Ecto neural progenitor cell (in vitro differentiated cells): ENCODE measurements at places on chromosomes 2 and 18.

- DNase-seq: peak; percentile 89
These were observed 208.0 kb downstream of the TFCP2L1 start for GRCh38 chr2:121076885-121077549.

GRCh38 chr18:49566217-49566770 is 4.4 kb downstream of the LIPG start:
- no peak for DNase-seq

DNA sequence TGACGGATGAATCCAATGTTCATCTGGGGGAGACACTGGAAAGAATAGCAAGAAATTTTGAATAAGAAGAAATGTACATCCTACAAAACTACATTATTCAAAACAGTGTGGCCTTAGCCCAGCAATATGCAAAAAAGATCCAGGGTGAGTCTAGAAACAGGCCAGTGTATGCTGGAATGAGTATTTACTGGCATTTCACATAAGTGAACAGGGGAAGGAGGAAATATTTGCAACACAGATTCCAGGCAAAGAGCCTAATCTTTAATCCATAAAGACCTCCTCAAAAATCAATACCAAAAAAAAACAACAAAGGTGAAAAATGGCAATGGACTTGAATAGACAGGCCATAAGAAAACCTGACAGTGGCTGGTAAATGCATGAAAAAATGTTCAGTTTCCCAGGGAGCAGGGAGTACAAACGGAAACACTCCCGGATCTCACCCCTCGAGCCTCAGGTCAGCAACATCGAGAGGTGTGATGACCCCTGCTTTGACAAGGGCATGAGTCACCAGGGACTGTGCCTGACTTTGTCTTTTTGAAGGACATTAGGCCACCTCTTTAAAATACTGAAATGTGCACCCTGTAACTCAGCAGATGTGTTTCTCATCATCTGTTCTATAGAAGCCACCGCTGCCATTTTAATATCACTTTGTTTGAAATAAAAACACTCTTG is 12.7 kb upstream of the GPC1 start:
- DNase-seq: no peak

GRCh38 chr2:607709-608108 is 69.5 kb downstream of the TMEM18 start:
- DNase-seq: no peak

GRCh38 chr2:16390561-16390960 is 275.1 kb downstream of the CYRIA start:
- no peak for DNase-seq

DNA sequence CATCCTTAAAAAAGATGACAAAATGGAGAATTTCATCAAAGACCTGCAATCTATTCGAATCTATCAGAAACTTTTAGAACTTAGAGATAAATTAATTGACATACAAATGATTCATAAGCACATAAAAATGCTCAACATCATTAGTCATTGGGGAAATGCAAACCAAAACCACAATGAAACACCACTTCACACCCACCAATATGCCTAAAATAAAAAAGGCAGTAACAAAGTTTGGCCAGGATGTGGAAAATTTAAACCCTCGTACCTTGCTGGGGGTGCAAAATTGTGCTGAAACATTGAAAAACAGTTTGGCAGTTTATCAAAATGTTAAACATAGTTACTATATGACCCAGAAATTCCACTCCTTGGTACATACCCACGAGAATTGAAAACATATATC is 11.5 kb upstream of the EIF2AK3 start:
- no peak for DNase-seq

DNA sequence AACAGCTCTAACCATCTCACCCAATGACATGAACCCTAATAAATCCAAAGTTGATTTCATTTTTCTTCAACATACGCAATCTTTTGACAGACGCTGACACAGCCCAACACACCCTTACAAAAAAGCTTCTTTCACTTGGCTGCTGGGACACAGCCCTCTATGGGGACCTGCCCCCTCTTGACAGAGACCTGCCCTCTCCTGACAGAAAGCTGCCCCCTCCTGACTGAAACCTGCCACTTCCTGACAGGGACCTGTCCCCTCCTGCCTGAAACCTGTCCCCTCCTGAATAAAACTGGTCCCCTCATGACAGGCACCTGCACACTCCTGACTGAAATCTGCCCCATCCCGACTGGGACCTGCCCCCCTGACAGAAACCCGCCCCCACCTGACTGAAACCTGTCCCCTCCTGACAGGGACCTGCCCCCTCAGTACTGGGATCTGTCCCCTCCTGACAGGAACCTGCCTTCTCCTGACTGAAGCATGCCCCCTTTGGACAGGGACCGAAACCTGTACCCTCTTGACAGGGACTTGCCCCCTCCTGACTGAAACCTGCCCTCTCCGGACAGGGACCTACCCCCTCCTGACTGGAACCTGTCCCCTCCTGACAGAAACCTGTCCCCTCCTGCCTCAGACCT is 87.9 kb downstream of the PXDN start:
- DNase-seq: no peak

DNA sequence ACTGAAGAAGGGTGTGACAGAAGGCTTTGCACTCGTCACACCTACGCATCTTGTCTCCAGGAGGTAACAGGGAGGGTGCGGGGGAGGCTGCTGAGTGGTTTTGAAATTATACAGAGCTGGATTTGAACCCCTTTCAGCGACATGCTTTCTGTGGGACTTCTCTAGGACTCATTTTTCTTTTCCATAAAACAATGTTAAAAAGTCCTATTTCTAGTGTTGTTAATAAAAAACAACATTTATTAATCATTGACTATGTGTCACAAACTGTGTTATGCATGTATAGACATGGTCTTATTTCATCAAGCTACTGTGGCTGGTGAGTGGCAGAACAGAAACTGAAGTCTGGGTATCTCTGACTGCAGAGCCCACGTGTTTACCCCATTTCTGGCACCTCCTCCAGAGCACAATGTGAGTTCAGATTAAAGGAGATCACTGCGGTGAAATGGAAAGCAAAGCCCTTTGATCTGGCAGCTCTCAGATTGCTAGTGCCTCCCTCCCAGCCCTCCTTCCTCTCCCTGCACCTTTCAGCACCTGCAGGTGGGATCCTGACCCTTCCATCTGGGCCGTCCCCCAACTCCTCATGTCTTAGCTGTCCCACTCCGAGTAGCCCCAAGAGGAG is 315.5 kb upstream of the MYT1L start:
- DNase-seq: no peak

GRCh38 chr2:21001225-21001946 is 42.5 kb downstream of the APOB start:
- no peak for DNase-seq

GRCh38 chr2:241817126-241817820 is 8.3 kb downstream of the NEU4 start:
- peak; percentile 47 for DNase-seq

DNA sequence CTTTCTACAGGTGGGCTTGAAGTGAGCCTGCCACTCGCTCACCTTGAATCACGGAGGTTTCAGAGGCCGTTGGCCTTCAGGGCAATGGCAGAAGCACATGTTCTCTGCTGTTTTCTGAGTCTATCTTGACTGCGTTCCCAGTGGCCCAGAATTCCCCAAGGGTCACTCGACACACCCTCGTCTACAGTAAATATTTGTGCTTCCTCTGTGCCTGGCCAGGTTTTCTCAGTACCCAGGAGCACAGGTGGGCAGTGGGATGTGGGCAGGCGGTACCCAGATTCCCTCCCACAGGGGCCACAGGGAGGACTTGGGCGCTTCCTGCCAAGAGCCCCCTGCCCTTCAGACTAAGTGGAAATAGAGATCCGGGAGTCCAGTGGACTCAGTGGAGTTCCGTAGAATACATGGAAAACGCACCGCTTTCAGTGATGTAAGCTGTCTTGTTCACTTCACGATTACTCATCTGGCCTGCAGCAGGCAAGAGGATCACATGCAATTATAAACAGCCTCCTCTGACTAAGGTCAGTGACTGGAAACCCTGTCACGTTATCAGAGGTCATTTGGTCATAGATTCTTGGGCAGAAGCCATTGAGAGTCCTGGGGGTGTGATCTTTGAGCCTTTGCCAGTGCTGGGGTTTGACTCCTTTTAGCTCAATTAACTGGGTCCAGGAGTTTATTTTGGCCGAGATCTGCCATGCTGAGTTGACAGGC is 179.8 kb downstream of the NEDD4L start:
- no peak for DNase-seq

DNA sequence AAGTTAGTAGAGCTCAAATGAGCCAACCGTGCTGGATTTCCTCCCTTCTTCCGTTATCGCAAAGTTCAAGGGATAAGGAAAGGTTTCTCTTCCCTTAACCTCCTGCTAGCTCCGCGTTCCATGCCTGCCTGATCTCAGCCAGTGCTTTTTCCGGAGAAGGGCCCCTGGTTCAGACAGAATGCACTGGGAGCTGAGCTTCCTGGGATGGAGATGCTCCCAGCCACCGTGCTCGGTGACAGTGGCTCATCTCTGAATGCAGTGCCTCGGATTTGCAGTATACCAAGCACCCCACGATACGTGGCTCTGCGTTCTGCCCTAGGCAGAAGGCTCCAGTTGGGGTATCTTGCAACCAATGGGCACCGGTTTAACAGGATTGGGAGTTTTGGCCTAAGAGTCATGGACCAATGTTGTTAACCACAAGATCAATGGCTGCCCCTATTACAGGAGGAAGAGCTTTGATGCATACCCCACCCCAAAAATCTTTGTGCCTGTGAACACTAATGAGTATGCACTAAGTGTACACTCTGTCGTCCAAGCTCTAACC is 876 bp downstream of the CNTNAP5 start:
- DNase-seq: no peak

- no peak for DNase-seq
These were observed 38.7 kb upstream of the CREB1 start for GRCh38 chr2:207491086-207491485.

DNA sequence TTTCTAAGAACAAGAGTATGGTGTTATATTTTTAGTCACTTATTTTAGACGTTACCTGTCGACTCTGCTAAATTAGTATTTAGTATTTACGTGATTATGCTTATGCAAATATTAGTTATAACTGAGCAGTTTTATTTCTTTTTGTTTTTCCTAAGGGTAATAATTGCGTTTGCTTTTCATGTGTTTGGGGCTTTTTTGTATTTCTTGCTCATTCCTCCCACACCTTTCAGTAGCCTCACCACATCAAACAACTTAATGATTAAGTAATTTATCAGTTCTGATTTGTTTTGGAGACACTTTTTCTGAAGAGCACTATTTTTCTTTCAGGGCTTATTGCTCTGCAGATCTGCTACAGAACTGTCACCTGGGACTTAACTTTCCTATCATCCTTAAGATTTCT is 7.5 kb downstream of the SLC4A1AP start:
- DNase-seq: no peak

GRCh38 chr2:33081691-33082090 is 134.9 kb downstream of the LTBP1 start:
- DNase-seq: no peak

- no peak for DNase-seq
These were observed 76.3 kb upstream of the SEC11C start for GRCh38 chr18:59063300-59063906.

DNA sequence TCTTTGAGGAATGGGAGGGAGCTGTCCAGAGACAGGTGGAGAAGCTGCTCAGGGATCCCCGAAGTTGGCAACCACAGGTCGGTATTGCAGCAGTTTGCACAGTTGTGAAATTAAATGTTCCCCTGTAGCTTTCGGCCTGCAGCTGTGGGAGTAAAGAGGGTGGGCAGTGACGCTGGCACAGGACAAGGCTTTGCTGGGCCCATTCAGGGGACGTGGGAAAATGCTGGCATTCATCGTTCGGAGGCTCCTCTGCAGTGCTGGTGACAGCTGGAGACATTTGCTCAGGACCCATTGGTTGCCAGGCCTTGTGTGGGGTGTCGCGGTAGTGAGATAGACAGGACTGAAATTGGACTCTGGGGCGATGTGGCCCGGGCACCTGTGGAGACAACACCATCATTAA is 173.7 kb downstream of the MYCN start:
- DNase-seq: no peak

- DNase-seq: no peak
These were observed 21.6 kb upstream of the SLC20A1 start for GRCh38 chr2:112623913-112624777.

- DNase-seq: no peak
These were observed 29.5 kb upstream of the CHN1 start for GRCh38 chr2:175034716-175035115.

DNA sequence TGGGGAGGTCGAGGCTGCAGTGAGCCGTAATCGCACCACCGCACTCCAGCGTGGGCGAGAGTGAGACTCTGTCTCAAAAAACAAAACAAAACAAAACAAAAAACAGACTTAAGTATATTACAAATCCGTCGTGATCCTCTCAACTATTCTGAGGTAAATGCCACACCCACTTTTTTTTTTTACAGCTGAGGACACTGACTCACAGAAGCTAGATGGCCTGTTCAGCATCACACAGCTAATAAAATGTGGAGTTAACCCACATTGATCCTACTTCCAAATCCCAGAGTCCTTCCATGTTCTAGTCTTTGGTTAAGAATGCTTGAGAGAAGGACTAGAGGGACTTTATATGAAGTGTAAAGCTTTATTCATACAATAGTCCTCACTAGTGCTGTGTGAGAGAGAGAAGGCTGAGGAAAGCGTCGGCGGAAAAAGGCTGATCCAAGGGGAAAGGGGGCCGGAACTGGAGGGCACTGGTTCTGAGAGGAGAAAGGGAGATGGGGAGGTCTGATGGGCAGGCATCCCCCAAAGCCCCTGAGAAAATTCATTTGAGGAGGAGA is 627 bp downstream of the RNF25 start:
- no peak for DNase-seq

DNA sequence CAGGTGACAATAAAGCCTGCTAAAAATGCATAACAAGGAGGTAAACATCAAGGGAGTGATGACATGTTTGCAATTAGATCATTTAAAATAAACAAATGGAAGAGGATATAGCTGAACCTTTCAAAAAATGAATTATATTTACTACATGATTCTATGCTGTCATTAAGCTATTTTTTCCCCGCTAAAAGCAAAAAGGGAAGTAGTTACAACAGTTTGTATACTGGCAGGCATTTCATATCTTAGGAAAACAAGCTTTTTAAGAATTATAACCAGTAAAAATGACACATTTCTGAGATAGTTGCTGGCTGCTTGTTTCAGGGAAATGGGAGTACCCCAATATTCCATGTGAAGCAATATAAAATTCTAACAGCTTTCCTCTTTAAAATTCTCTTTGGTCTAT is 89.1 kb upstream of the ITGB6 start:
- no peak for DNase-seq

DNA sequence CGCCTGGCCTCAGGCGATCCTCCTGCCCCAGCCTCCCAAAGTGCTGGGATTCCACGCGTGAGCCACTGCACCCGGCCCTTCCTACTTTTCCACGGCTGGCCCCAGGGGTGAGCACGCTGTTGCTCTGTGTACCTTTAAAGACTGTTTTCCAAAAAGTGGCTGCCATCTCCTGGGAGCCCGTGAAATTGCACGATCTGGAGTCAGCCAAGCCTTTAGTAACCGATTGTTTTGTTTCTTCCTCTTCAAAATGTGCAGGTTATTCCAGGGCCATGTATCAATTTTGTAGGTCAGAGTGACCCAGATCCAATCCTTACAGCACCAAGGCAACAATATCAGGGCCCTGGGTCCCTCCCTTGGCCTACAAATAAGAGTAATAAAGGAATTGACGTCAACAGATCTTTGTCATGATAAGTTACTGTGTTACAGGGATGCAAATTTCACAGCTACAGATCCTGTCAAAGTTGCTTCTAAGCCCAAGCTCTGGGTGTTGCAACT is 135.6 kb upstream of the ZNF236 start:
- DNase-seq: peak; percentile 69
